ENCODE measurements at places on chromosomes 4 and X.

DNA sequence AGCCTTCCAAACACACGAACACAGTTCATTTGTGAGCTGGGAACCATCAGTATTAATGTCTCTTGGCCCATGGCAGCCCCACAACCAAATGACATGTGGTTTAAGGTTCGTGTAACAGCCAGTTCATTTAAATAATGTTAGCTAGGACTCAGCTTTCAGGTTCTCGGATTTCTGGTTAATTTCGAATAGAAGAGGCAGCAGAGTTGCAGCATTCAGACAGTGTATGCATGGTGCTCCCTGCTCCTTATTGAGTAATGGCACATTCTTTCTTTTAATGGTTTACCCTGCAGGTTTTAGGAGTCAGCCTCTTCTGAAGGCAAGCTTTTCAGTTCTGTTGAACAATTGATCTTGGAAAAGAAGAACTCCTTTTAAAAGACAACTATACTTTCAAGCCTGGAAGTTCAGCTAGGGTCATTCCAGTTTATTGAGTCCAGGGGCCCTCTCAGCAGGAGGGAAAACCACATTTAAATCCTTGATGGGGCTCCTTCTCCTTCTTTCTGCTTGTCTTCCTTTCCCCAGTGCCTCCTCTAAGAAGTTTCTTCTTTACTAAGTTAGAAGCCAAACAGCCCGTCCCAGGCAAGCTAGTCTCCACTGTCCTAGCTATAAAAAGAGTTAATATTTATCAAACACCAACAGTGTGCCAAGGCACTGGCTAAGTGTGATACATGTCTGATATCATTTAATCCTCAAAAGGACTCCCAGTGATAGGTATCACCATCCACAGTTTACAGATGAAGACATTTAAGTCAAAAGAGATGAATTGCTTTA lies 5.0 kb upstream of the RNF175 start:
- no peak for DNase-seq

DNA sequence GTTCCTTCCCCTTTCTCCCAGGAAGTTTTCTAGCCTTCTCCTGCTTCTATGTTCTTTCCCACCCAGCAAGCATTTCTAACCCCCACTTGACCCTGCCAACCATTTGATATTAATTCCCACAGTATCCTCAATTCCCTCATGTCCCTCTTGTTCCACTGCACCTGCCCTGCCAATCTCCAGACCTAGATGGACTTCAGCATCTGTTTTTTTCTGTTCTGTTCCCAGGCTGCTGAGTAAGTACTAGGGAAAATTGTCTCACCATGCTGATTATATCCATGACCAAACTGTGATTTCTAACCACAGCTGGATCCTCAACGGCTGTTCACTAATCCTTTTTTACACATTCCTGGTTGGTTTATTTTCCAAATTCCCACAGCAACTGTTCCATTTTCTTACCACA lies 37.7 kb downstream of the CLCN5 start:
- no peak for DNase-seq

DNA sequence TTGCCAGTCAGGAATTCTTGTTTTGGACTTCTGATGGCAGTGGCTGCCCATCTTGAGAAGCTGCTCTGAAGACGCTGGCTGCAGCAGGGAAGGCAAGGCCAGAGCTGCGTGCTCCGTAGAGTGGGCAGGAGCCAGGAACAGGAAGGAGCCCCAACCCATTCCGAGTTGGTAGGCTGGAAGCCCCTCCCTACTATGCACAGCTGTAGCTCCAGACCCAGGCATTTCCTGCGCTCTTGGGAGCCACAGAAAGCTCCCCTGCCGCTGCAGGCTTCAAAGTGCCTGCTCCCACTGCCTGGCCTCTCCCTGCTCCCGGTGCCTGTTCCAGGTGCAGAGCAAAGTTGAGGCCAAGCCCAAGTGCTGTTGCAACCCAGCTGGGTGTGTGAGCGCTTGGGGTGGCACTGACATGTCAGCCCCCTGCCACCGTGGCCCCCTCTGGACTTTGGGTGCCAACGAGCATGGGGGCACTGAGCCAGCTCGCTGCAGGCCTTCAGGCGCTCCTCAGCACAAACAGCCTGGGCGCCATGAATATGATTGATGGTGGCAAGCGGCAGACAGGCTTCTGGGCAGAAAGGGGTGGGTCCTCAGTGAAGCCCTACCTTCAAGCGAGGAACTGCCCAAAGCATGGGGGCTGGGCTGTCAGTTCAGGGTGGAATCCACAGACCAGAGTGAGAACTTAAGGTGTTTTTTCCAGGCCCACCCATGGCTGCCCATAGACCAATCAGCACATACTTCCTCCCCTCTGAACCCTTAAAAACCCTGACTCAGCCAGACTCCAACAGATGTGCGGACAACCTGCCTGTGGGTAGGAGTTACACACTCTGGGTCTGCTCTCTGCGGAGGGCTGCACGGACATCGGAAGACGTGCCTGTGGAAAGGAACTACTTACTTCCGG lies 677.2 kb upstream of the INTU start:
- peak; percentile 81 for DNase-seq

- DNase-seq = no peak
These were observed 3.0 kb downstream of the ABCE1 start for GRCh38 chr4:145101091-145101490.

DNA sequence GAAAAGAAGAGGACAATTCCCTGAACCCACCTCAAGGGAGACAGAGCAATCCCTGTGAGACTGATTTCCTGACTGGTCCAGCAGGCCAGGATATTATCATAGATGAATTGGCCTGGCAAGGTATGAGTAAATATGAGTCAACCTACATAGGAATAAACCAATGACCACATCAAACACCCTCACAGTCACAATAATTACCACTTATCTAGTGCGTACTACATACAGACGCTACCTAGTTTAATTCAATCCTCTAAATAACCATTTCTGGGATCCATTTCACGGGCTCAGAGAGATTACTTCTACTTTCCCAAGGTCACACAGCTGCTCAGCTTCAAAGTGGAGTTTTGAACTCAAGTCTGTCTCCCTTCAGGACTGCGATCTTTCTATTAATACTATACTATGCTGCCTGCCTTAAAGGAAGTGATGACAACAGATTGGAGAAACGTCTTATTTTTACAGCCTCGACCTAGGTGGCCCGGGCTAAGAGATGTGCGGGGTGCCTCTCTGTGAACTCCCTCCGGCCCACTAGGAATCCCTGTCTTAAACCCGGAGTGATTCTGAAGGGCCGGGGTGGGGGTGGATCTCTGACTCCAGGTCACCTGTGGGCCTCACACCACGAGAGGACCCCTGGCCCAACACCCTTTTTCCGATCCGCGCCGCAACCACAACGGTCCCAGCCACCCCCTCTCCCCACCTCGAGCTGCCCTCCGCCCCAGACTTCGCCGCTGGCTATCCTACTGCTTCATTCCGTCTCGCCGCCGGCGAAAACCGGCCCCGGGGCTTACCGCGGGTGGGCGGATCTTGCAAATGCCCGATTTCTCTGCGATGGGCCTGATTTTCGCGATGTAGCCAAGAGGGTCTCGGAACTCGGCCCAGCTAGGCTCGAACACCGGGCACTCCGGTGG lies 800 bp downstream of the KDM5C start:
- DNase-seq = no peak

GRCh38 chr4:23022032-23022431 lies 329.3 kb downstream of the GBA3 start:
- no peak for DNase-seq

DNA sequence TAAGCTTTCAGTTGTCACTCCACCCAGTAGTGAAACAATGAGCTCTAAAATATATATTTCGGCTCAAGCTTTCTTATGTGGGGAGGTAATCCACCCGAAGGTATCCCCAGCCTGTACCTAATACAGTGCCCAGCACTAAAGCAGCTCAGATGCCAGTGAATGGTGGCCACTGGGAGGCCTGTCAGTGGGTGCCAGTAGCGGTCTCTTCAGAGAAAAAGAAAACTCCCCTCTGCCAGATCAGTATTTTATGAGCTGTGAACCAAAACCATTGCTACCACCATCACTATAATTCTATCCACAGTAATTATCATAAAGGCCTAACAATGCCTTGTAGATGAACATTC lies 835 bp upstream of the NFKB1 start:
- DNase-seq = no peak

DNA sequence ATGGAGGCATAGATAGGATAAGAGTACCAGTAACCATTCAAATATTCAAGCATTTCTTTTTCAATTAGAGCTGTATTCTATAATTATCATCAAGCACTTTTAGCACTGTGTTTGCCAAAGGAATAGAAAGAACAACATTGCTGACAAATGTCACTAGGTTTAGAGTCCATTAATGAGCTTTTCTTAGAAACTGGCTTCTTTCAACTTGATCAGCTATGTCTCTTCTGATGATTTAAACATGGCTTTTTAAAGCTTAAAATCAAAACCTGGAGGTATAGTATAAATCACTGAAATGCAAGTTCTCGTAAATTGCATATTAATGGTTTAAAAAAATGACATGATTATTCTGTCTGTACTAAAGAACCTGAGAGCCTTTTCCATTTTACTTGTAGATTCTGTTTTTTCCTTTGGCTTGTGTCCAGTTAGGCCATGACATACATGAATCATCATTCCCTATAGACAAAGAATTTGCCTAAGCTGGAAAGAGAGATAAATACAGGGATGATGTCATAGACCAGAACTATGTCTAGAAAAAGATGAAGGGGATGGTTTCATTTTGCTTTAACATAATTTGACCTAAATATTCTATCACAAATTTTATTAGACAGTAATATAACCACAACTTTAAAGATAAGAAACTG lies 340.1 kb upstream of the CTSO start:
- DNase-seq = peak; percentile 11

DNA sequence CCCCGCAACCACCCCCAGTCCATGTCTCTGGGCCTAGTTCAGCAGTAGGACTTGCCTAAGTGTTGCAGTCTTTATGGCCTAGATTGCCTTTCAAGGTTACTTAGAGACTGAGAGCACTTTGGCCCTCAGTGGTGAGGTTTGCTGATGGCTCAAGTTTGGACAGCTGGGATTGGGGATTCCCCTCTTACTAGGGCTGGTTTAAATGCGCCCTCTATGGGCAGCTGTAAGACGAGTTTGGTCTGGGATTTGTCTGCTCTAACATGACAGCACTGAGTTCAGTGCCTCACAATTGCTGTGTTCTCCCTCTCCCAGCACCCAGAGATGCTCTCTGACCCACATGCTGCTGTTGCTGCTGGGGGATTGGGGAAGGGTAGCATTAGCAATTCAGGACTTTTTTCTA lies 23.1 kb downstream of the DACH2 start:
- DNase-seq = peak; percentile 10

DNA sequence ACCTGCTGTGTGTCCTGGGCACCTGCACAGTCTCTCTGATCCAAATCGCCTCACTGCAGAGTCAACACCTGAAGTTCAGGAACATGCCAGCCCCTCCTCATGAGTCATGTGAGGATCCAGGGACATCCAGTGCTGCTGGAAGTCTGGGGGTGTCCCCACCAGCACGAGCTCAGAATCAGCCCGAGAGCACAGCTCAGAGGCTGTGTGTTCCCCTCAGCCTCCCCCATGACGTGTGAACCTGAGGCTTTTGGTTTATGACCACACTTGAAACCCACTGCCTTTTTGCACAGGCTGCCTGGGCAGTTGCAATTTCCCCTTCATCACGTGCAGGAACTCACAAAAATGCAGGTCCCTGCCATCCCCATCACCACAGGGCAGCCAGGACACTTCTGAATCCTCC lies 47.1 kb downstream of the PPP2R2C start:
- DNase-seq = no peak

DNA sequence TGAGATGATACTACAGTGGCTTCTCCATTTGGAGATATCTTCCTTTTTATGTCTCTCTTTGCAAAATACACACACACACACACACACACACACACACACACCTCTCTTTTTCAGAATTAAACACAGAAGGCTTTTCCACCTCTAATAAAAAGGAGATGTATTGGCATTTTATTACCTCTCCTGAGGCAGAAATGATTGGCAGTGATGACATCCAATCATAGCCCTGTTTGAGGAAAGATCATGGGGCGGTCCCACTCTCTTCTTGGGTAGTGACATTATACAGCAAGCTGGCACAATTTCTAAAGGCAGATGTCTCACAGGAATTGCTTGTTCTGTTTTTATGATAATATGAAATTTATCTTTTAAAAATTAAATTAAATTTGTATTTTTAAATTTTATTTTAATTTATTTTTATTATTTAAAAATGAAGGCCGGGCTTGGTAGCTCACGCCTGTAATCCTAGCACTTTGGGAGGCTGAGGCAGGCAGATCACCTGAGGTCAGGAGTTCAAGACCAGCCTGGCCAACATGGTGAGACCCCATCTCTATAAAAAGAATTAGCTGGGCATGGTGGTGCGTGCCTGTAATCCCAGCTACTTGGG lies 15.6 kb downstream of the CHRNA9 start:
- DNase-seq = no peak

DNA sequence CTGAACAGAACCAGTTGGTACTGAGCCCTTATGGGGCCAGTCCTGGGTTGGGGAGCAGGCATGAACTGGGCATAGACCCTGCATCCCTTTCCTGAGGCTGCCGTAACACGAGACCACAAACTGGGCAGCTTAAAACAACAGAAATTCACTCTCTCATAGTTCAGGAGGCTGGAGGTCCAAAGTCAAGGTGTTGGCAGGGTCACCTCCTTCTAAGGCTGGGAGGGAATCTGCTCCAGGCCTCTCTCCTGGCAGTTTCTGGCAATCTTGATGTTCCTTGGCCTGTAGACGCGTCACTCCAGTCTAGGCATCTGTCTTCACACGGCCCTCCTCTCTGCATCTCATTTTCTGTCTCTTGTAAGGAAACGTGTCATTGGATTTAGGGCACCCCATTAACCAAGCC lies 19.8 kb upstream of the SORCS2 start:
- no peak for DNase-seq

DNA sequence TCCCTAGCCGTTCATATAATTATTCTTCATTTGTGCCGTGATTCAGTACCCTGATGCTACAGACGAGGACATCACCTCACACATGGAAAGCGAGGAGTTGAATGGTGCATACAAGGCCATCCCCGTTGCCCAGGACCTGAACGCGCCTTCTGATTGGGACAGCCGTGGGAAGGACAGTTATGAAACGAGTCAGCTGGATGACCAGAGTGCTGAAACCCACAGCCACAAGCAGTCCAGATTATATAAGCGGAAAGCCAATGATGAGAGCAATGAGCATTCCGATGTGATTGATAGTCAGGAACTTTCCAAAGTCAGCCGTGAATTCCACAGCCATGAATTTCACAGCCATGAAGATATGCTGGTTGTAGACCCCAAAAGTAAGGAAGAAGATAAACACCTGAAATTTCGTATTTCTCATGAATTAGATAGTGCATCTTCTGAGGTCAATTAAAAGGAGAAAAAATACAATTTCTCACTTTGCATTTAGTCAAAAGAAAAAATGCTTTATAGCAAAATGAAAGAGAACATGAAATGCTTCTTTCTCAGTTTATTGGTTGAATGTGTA lies 7.0 kb downstream of the SPP1 start:
- no peak for DNase-seq

Data from SHP77 (cell line).